ENCODE measurements at places on chromosomes 16 and 17.

GRCh38 chr16:50259334-50260205 is 6.8 kb upstream of the ADCY7 start:
- no peak for DNase-seq
- H3K27me3 ChIP-seq = no peaks in the 10 kb centered on the region
- H3K36me3 ChIP-seq = no peaks in the 10 kb centered on the region
- H3K4me3 ChIP-seq = no peak overlapping the region
- peak overlapping the region; percentile 27 for H3K27ac ChIP-seq

GRCh38 chr17:19398301-19399181 is 11.6 kb upstream of the MFAP4 start:
- no peaks in the 10 kb centered on the region for H3K27me3 ChIP-seq
- no peak overlapping the region for H3K4me3 ChIP-seq
- DNase-seq = no peak

- H3K27me3 ChIP-seq = no peaks in the 10 kb centered on the region
- H3K4me3 ChIP-seq = no peak overlapping the region
- peaks cover 5% of the 10 kb centered on the region for H3K36me3 ChIP-seq
- DNase-seq = no peak
- peaks cover 59% of the 10 kb centered on the region for H3K4me1 ChIP-seq
These were observed 240.3 kb upstream of the TBX2 start for GRCh38 chr17:61159221-61159814.

DNA sequence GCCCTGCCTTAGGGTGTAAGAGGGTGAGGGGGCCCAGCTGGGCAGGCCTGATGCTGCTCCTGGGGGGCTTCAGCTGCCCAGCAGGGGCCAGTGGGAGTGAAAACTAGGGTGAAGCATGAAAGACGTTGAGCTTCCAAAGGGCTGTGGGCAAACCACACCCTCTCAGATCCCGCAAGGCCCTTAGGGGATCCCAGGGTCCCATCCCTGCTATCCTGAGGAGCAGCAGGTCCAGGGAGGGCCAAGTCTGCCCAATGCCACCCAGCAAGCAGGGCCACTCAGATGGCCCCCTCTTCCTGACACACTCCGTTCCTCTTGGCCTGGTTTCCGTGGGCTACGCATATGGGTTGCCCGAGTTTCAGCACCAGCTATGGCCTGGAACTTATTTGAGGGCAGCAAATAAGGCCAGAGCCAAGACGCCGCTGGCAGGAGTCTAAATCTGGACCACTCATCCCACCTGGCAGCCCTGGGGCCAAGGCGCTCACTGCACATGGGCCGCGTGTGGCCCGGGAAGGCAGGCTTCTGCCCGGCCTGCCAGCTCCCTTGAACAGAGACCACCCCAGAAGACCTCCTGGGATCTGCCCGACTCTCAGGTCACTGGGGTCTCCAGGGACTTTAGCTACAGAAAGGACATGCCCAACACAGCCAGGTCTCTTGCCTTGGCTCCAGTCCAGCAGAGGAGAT is 4.2 kb downstream of the ATP2A3 start:
- H3K4me1 ChIP-seq = peaks cover 67% of the 10 kb centered on the region
- H3K4me3 ChIP-seq = no peak overlapping the region
- no peaks in the 10 kb centered on the region for H3K36me3 ChIP-seq

GRCh38 chr16:11064851-11065250 is 120.5 kb downstream of the CLEC16A start:
- H3K4me1 ChIP-seq = peaks cover 8% of the 10 kb centered on the region
- H3K27ac ChIP-seq = no peak overlapping the region
- no peaks in the 10 kb centered on the region for H3K36me3 ChIP-seq
- H3K4me3 ChIP-seq = no peak overlapping the region
- no peaks in the 10 kb centered on the region for H3K27me3 ChIP-seq

- H3K36me3 ChIP-seq = peaks cover 49% of the 10 kb centered on the region
- no peak overlapping the region for H3K27ac ChIP-seq
- no peak for DNase-seq
- no peaks in the 10 kb centered on the region for H3K4me1 ChIP-seq
- no peak overlapping the region for H3K4me3 ChIP-seq
These were observed 12.5 kb downstream of the NTAN1 start for GRCh38 chr16:15043344-15043743.

GRCh38 chr17:82332669-82333278 is 792 bp downstream of the SECTM1 start:
- H3K36me3 ChIP-seq = no peaks in the 10 kb centered on the region
- no peak for DNase-seq
- H3K27ac ChIP-seq = no peak overlapping the region
- H3K27me3 ChIP-seq = peaks cover 72% of the 10 kb centered on the region
- peak overlapping the region; percentile 61 for H3K4me3 ChIP-seq

GRCh38 chr16:55144651-55145050 is 179.4 kb upstream of the IRX6 start:
- H3K36me3 ChIP-seq = no peaks in the 10 kb centered on the region
- DNase-seq = no peak
- no peaks in the 10 kb centered on the region for H3K27me3 ChIP-seq
- H3K4me1 ChIP-seq = peaks cover 17% of the 10 kb centered on the region

DNA sequence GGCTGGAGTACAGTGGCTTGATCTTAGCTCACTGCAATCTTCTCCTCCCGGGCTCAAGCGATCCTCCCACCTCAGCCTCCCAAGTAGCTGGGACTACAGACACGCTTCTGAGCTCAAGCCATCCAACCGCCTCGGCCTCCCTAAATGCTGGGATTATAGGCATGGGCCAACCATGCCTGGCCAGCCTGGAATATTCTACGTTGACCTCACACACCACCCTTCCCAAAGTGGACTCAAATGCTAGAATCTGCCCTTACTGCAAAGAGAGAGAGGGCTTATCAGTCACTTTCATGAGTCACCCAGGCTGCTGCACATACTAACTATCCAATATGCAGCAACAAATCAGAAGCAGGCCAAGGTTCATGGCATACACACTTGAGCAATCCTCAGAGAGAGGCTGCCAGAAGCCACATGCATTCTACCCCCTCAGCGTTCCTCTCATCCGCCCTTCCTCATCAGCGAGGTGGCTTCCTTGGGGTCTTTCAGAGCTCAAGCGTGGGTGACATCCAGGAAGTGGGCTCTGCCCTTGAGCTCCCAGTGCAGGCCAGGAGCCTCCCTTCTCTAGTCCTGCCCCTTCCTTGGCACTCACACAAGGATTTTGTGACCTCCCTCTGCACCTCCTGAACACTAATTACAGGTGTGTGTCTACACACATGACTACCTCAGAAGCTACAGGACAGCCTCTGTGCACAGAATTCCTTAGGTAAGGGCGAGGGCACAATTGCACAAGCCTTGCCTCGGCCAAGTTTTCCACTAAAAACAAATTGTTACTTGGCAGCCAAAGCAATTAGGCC is 24.8 kb upstream of the SIAH1 start:
- DNase-seq = no peak
- no peak overlapping the region for H3K27ac ChIP-seq
- H3K4me1 ChIP-seq = peaks cover 11% of the 10 kb centered on the region

DNA sequence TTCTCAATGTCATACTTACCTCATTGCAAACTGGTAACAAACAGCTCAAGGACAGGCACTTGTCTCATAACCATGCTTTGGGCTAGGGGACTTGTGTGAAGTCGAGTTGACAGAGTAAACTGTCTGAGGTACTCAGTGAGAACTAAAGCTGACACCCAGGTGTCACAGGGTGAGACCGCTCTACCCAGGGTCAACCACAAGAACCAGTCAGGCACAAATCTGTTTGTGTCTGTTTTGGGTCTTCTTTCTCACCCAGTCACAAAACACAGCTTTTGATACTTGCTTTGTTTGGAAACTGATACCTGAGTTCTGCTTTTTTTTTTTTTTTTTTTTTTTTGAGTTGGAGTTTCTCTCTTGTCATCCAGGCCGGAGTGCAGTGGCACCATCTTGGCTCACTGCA is 161.1 kb downstream of the STX8 start:
- no peaks in the 10 kb centered on the region for H3K27me3 ChIP-seq
- DNase-seq = no peak
- no peak overlapping the region for H3K27ac ChIP-seq
- H3K36me3 ChIP-seq = peaks cover 9% of the 10 kb centered on the region
- H3K4me1 ChIP-seq = peaks cover 5% of the 10 kb centered on the region

DNA sequence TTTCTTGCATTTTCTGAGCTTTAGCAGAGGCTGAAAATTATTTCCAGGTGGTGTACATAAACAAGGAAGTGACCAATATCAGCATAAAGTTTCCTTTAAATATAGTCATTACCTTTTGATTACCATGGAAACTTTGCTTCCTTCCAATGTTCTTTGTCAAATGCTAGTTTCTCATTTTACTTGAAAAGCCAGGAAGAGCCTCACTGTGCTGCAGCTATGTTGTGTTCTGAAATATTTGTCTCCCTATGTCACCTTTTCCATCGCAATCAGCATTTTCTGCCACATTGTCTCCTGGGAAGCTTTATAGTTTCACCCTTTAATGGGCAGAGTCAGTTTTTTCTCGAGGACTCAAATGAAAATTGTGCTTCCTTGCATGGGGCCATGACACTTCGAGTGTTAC is 496.0 kb downstream of the CDH8 start:
- H3K27ac ChIP-seq = no peak overlapping the region
- DNase-seq = no peak
- H3K27me3 ChIP-seq = no peaks in the 10 kb centered on the region
- H3K4me3 ChIP-seq = no peak overlapping the region
- peaks cover 15% of the 10 kb centered on the region for H3K4me1 ChIP-seq
- no peaks in the 10 kb centered on the region for H3K36me3 ChIP-seq

GRCh38 chr16:2810651-2811050 is 6.4 kb upstream of the PRSS21 start:
- H3K4me3 ChIP-seq = no peak overlapping the region
- peaks cover 17% of the 10 kb centered on the region for H3K27me3 ChIP-seq
- H3K4me1 ChIP-seq = no peaks in the 10 kb centered on the region
- no peaks in the 10 kb centered on the region for H3K36me3 ChIP-seq
- no peak overlapping the region for H3K27ac ChIP-seq
- no peak for DNase-seq

All from WTC11 (cell line).